ENCODE measurements at places on chromosomes 12 and 14.

DNA sequence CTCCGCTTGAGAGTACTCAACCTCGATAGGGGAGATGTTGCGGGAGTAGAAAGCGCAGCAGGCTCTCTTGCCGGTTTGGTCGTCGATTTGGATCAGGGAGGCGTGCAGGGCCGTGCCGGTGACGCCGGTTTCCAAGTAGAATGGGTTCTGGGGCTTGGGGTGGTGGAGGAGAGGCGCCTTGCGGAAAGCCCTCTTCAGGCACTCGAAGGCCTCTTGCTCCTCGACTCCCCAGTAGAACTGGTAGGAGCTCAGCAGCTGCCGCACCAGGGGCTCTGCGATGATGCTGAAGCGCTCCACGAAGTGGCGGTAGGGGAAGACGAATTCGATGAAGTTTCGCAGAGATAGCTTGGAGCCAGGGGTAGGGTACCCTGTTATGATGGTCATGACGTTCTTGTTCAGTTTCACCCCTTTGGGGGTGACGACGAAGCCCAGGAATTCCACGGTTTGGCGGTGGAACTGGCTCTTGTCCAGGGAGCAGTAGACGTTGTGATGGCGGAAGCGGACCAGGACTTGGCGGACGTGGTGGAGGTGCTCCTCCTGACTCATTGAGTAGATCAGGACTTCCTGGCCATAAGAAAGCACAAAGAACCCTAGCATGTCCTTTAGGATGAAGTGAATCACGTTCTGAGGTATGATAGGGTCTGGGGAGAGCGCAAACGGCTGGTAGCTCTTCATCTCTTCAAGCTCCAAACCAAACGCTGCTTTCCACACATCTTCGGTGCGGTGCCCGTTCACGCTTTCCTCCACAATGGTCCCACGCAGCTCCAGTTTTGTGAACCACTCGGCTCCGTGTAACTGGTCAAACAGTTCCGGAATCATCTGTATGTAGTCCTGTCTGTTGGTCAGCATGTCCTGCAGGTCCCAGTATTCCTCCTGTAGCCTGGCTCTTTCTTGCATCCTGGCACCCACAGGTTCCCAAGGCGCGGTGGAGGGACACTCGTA lies 21.2 kb downstream of the RTL1 start:
- DNase-seq: no peak

GRCh38 chr14:76836029-76836630 lies 9.9 kb downstream of the LRRC74A start:
- peak; percentile 23 for DNase-seq

- no peak for DNase-seq
Measured at GRCh38 chr12:127363392-127363791, 903.6 kb upstream of the TMEM132C start.

GRCh38 chr14:64612021-64612380 lies 62.2 kb downstream of the PPP1R36 start:
- DNase-seq: peak; percentile 31

DNA sequence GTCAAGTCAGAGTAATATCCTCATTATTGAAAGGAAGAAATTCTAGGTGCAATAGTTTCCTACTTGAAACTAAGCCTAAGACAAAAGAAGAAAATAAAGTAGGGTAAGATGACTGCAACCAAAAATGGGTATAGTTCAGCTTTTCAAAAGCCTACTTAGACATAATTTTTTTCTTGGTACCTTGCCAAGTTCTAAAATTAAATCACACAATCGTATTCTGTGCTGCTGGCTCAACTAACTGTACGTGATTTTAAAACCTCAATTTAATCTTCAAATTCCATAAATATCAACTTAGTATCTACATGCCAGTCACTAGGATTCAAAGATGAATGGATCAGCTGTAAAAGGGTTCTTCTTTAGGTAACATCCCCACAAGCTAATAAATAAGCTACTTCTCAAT lies 56.9 kb downstream of the SCAF11 start:
- no peak for DNase-seq

All from fibroblast of gingiva (primary cell).